Suprapubic skin (tissue), 4 donors: ENCODE measurements at places on chromosomes 3 and 15.
A peak's percentile ranks its signal among the peaks of the same experiment; 100 is the strongest.

- no peak for DNase-seq
- H3K27me3 ChIP-seq: peaks cover 3% of the 10 kb centered on the region
- no peaks in the 10 kb centered on the region for H3K36me3 ChIP-seq
- peak overlapping the region; percentile 68 for H3K27ac ChIP-seq
- peaks cover 39% of the 10 kb centered on the region for H3K4me1 ChIP-seq
Measured at GRCh38 chr3:72892081-72892775, 4.4 kb downstream of the GXYLT2 start.

- no peak overlapping the region for H3K4me3 ChIP-seq
- no peaks in the 10 kb centered on the region for H3K4me1 ChIP-seq
- H3K27me3 ChIP-seq: no peaks in the 10 kb centered on the region
Measured at GRCh38 chr15:95644100-95644875, 686.2 kb upstream of the NR2F2 start.

DNA sequence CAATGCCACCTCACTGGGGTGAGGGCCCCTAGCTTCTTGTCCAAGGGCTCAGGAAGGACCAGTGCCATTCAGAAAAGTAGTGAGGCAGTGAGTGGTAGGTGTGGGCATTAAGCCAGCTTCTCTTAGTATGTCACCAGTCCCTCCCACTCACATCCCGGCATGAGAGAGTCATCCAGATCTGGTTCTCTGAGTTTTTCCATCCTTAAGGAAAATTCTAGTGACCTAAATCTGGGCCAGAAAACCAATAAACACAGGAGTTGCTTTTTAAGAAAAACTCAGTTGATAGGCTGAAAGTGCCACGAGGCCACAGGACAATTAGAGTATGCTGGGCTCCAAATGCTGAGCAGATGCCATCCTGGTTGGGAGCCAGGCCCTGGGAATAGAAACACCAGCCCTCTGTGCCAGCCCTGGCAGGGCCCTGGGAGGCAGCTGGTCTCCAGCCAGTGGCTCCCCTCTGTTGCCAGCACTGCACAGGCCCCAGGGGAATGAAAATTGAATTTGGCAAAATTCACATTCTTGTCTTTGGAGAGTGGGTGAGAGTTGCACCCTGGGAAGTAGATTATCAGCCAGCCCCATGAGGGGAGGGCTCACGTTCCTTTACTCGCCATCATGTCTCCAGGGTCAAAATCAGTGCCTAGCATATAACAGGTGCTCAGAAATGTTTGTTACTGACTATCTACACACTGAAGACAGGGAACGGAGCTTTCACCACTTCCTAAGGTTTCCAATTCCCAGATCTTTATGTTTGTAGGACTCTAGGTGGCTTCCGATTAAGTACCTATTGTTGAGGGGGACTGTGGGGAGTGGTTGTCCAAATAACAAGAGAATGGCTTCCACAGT, 52.8 kb downstream of the FAM43A start:
- no peak overlapping the region for H3K27ac ChIP-seq
- no peaks in the 10 kb centered on the region for H3K36me3 ChIP-seq
- peaks cover 5% of the 10 kb centered on the region for H3K27me3 ChIP-seq

DNA sequence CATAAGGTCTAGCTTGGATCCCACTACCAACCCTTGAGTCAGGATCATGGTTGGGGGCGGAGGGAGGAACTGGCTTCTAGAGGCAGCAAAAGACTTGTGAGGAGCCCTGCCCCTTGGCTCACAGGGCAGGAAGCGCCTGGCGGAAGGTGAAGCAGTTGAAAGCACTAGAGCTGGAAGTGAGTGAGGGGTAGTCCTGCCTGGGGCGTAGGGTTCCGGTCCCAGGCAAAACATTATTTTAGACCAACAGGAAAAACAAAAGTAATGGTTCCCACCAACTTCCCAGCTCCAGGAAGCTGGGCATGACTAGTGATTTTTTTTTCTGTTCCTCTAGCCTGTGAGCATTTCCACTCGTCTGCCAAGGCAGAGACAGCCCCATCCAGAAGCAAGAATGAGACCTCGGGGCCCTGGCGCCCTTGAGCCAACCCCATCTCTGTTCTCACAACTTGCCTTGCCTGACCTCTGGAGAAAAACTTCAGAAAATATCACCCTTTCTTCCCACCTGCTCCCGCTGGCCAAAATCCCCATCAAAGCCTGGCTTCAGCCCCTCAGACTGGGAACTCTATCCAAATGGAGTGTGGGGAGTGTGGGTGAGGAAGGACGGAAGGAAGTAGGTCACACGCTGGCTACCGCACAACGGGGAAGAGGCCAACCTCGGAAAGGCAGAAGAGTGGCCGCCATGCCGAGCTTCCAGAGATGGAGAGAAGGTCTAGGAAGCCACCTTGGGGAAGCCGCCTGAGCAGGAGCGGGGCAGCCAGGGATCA, 57.5 kb downstream of the RBPMS2 start:
- H3K27ac ChIP-seq: peak overlapping the region; percentile 29
- no peaks in the 10 kb centered on the region for H3K27me3 ChIP-seq
- peak overlapping the region; percentile 10 for H3K4me3 ChIP-seq
- no peaks in the 10 kb centered on the region for H3K4me1 ChIP-seq
- DNase-seq: no peak
